Activated T-cell treated with anti-CD3 and anti-CD28 coated beads, Interleukin-2, amount 50 U/mL, for 72 hours (primary cell): ENCODE measurements at places on chromosomes 6 and 20. TPM values are rescaled to one million over a fixed set of nuclear protein-coding genes. Genes with fewer than 3 reads are reported as not detected.

PTK6 gene
- 0.97 TPM for total RNA-seq

RPS10 gene
- total RNA-seq: 2,226 TPM

IL17A gene
- 0.22 TPM for total RNA-seq

ATP9A gene
- 3.8 TPM for total RNA-seq

DNMT3B gene
- total RNA-seq: 3.2 TPM

LY6G5B gene
- 26.9 TPM for total RNA-seq

ID4 gene
- total RNA-seq: not detected

GPR63 gene
- total RNA-seq: 1.5 TPM

SYCP2 gene
- 5.0 TPM for total RNA-seq

STX11 gene
- 36.0 TPM for total RNA-seq

ANKRD66 gene
- total RNA-seq: not detected

PPP1R11 gene
- 54.1 TPM for total RNA-seq

ENPP1 gene
- total RNA-seq: 0.53 TPM

CTAGE9 gene
- not detected for total RNA-seq

GSTA3 gene
- total RNA-seq: not detected

RAET1G gene
- not detected for total RNA-seq

KIF25 gene
- total RNA-seq: not detected

TNNC2 gene
- not detected for total RNA-seq

OR2J3 gene
- not detected for total RNA-seq

WFDC2 gene
- 1.2 TPM for total RNA-seq

C20orf141 gene
- total RNA-seq: not detected

RIPK1 gene
- 21.9 TPM for total RNA-seq

BEND3 gene
- 3.2 TPM for total RNA-seq

MACROD2 gene
- not detected for total RNA-seq

OOEP gene
- 0.76 TPM for total RNA-seq

MSH5 gene
- total RNA-seq: 84.9 TPM

BACH2 gene
- 111 TPM for total RNA-seq

MOXD1 gene
- total RNA-seq: not detected

COQ3 gene
- 7.0 TPM for total RNA-seq

PPP1R14C gene
- 1.8 TPM for total RNA-seq

CYP39A1 gene
- not detected for total RNA-seq

SCUBE3 gene
- 0.05 TPM for total RNA-seq

PTCRA gene
- total RNA-seq: not detected

BCAS1 gene
- not detected for total RNA-seq

BICRAL gene
- 21.9 TPM for total RNA-seq

RPS18 gene
- 4,825 TPM for total RNA-seq

KAT14 gene
- total RNA-seq: 12.4 TPM

PRSS16 gene
- total RNA-seq: 5.6 TPM

PCMTD2 gene
- 67.8 TPM for total RNA-seq

MRAP2 gene
- not detected for total RNA-seq

SLC22A16 gene
- total RNA-seq: not detected

ESR1 gene
- 1.3 TPM for total RNA-seq

WFDC12 gene
- not detected for total RNA-seq

TULP1 gene
- total RNA-seq: not detected

TLDC2 gene
- total RNA-seq: not detected

PHACTR1 gene
- total RNA-seq: 0.16 TPM

BPI gene
- total RNA-seq: not detected

PHACTR3 gene
- not detected for total RNA-seq

SPATS1 gene
- total RNA-seq: not detected

TREML2 gene
- 15.0 TPM for total RNA-seq
